Sciatic nerve (tissue), 2 donors: ENCODE measurements at places on chromosomes 16 and 17. TPM values are rescaled to one million over a fixed set of nuclear protein-coding genes. Genes with fewer than 3 reads are reported as not detected.

The RNF227 gene
- total RNA-seq: 5.7 TPM

The WNT3 gene
- 0.98 TPM for total RNA-seq

The EVI2B gene
- 15.7 TPM for total RNA-seq

The KCTD11 gene
- 64.6 TPM for total RNA-seq

The CISD3 gene
- 17.3 TPM for total RNA-seq

DNA sequence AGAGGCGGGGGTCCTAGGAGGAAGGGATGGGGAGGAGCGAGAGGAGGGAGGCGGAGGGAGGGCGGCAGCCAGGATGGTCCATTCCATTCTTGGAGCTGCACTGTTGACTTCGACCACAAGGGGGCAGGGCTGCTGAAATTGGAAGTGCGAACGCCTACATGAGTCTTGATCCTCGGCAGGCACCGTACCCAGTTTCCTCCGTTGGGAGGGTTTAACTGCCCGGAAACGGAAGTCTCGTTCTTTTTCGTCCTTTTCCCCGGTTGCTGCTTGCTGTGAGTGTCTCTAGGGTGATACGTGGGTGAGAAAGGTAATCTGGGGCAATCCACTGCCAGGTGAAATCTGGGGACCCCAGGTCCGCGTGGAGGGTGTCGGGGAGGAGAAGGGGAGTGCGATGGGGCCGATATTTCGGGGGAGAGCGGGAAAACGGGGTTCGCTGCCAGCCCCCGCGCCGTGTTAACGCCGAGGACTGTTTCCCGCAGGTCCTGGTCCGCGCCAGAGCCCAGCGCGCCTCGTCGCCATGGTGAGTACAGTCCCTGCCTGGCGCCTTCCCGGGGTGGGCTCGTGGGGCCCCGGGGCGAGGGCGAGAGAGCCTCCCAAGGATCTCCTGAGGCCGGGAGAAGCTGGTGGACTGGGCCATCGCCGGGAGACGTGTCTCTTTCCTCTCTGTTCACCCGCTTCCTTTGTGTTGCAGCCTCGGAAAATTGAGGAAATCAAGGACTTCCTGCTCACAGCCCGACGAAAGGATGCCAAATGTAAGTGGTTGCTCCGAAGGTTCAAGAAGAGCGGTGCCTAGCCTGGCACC is at the start of gene RPL38:
Gene RPL38, plus strand, starts transcription at position 240 of the 802 bp plus-strand sequence. Its CDS starts 278 bp downstream, at position 518.
- DNase-seq: peak; percentile 98

GRCh38 chr16:11456741-11457140 is 111.5 kb downstream of the RMI2 start:
- no peak for DNase-seq

DNA sequence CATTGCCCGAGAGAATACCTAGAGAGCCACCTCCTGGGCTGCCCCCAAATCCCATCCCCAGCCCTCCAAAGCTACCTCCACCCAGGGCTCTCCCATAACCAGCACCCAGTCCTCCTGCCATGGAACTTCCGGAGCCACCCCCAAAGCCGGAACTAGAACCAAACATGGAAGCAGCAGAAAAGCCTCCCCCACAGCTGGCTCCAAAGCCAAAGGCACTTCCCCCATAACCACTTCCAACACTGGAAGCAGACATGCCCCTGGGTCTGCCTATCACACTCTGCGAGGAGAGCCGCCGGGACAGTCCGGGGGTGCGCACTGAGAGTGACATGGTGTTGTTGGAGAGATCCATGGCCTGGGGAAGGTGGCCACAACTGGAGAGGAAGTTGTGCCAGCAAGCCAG is at the start of gene KRT12:
Gene KRT12, minus strand, starts transcription at position 386 of the 400 bp plus-strand sequence. Its CDS starts 37 bp downstream, at position 349.
- DNase-seq: no peak

DNA sequence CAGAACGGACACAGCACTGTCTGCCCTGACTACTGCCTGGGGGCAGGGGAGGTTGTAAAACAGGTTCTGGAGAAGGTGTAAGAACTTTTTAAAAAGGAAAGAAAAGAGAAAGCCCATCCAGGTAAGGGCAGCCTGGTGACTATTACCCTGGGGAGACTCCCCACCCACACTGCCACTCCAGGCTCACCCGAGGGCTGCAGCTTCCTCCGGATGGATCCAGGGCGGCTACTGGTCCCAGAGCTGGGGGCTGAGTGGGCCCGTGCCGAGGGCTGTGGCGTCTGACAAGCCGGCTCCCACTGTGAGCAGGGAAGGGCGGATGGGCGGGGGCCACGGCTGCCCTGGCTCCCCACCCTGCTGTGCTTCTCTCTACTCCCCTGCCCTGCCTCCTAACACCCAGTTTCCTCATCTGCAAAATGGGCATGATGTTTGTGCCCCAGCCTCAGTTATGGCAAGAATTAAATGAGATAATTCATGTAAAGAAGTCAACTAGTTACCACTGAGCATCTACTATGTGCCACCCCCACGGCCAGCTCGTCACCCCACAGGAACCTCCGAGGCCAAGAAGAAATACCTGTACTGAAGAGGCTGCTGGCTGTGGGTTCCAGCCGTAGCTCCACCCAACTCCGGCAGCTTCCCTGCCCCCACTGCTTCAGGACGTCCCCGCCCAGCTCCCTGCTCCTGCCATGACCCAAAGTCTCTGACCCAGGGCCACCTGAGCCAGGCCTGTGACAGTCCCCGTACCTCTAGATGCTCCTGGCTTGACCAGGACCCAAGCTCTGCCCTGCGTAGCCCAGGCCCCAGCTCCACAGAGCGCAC is 24.2 kb downstream of the KATNB1 start:
- DNase-seq: no peak

- no peak for DNase-seq
Observed at GRCh38 chr17:18323007-18323406, 7.9 kb downstream of the SMCR8 start.

DNA sequence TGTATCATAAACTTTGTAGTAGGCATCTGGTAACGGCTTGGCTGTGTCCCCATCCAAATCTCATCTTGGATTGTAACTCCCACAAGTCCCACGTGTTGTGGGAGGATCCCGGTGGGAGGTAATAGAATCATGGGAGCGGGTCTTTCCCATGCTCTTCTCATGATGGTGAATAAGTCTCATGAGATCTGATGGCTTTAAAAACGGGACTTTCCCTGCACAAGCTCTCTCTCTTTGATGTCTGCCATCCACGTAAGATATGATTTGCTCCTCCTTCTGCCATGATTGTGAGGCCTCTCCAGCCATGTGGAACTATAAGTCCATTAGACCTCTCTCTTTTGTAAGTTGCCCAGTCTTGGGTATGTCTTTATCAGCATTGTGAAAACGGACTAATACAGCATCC is 248.7 kb downstream of the SNX29 start:
- no peak for DNase-seq

GRCh38 chr16:1788095-1788707 is 5.3 kb downstream of the IGFALS start:
- peak; percentile 56 for DNase-seq

DNA sequence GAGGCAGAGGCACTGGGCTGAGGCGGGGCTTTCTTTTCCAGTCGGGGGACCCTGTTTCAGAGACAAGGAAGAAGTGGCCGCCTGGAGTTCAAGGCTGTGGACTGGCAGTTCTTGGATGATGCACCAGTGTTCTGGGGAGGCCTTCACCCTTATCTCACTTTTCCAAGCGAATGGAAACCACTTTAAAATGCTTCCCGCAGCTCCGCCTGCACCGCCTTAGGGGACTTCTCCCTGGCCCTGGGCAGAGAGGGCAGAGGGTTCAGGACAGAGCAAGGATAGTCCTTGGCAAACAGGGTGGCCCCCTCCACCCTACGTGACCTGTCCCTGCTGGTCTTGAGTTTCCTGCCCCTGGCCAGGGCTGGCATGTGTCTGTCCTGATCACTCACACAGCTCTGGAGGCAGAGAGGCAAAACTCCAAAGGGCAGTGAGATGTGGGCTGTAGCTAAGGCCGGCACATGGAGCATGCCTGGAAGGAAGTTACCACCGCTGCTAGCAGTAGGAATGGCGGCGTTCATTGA is 20.6 kb downstream of the RTN4RL1 start:
- DNase-seq: no peak

DNA sequence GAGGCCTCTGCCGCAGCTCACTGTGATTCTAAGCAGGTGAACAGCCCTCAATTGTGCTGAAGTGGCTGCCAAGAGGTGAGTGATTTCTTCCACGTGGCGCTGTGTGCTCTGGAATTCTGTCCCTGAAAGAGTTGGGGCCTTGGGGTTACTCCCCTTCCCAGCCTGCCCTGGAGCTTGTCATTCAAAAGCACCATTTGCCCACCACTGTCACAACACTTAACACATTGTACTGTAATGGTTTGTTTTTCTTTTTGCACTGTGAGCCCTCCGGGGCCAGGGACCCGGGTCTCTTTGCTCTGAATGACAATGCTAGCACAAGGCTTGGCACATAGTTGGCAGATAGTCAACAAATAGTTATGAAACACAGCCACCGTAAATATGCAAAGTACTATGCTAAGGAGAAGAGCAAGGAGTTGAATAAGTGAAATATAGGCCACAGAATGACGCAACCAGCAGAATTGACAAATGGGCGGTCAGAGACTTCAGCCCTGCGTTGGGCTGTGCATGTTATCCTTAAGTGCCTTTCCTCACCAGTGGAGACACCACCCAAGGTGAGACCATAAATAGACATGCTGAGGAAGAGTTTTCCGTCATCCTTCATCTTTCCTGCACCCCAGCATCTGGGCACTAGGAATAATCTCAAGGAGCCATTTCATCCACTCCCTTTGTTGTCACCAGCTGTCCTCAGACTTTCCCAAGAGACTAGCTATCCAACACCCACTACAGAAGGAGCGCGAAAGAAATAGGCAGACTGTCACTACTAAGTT is 112.0 kb upstream of the DNAH9 start:
- no peak for DNase-seq

- DNase-seq: no peak
Observed at GRCh38 chr16:79914961-79915720, 314.6 kb upstream of the MAF start.

DNA sequence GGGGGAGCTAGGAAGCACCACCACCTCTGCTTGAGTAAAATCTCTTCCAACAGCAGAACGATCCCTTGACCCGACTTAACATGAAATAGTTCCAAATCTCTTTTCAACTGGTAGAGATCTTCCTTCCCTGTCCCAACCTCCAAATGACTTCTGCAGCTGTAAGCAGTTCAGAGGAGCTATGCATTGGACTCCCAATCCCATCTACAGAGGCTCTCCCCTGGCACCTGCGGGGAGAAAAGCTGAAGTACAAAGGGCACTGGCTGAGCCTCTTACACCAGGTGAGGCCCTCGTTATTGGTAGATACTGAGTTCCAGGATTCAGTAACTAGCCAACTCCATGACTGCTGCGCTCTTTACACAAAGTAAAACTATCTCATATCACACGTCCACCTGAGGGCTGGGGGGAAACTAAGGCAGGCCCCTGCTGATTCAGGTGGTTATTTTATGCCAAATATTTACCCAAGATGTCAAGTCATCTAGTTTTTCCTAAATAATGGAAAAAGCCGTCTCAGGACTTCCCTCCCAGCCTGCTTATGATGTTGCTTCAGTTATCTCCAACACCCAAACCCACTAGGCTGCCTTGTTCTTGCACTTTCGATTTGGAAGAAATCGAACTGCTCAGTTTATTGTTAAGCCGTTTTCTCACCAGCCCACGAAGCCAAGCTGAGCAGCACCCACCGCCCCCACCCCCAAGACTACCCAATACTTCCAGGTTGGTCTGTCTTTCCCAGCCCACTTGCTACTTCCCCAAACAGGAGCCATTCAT is 3.2 kb downstream of the ACTG1 start:
- DNase-seq: no peak

- DNase-seq: no peak
Observed at GRCh38 chr16:2428051-2428783, 1.0 kb upstream of the CCNF start.

DNA sequence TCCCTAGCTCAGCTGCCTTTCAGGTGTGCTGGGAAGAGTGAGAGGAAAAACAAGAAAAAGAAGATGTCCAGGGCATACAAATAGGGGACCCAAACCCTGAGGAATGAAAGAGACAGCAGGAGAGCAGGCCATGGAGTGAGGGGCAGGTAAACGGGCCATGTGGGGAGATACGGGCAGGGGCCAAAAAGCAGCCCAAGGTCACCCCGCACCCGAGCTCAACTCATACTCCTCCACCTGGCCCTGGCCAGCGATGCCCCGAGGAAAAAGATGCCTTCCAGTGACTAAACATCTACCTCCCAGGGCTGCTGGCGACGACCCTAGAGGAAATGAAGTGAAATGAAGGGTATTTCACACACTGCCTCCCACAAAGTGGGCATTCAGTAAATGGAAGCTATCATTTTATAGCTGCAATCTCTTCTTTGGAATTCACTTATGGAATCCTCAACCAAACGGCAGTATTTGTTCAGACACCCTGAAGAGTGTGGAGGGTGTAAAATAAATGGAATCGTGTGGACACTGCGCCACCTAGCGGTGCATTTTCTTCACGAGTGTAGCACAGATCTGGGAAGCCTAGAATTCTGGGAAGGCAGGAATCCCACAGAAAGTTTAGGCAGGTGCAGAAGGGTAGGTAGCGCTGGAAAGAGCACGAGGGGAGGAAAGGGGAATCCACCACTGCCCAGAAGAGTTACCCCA is 14.9 kb downstream of the ELAC2 start:
- peak; percentile 92 for DNase-seq

DNA sequence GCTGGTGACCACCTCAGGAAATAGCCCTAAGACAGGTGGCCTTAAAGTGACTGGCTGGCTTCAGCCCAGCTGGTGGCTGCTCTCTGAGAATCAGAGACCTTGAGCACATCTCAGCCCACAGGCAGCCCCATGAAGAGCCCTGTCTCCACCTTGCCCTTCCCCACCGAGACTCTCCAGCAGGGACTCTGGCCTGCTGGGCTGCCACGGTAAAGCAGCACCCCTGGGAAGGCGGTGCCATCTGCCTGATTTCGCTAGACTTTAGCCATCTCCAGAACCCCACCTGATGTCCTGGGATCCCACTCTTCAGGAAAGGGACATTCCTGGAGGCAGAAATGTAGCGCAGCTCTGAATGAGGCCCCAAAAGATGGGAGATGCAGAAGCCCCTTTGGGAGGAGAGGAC is 45.2 kb upstream of the LGALS9 start:
- DNase-seq: no peak

- DNase-seq: no peak
Observed at GRCh38 chr17:69578385-69578936, 164.0 kb downstream of the MAP2K6 start.

DNA sequence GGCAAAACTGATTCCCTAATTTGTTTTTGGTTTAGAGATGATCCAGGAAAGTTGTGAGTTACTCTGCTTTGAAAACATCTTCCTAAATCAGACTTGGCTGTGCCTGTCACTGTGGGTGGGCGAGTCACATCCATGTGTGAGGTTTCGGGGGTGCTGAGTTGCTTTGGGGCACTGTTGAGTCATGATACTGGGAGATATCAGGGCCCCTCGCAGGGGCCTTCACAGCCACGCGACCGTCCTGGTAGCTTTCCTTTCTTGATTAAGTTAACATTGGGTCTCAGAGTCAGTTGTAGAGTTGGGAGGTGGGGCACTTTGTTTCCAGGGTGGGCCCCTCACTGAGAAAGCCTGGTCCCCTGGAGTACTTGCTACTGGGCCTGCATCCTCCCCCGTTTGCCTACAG is 58.3 kb upstream of the LGALS9 start:
- no peak for DNase-seq
